ENCODE measurements at places on chromosomes 6 and 20.

- DNase-seq: no peak
Measured at GRCh38 chr20:32537657-32538525, 47.2 kb downstream of the NOL4L start.

GRCh38 chr20:59247731-59248684 is 52.4 kb upstream of the EDN3 start:
- DNase-seq: no peak

- DNase-seq: no peak
Measured at GRCh38 chr6:46734867-46735719, at the start of gene PLA2G7. Gene PLA2G7, minus strand, starts transcription at chr6:46735375. Its CDS starts 12,484 bp downstream, at chr6:46722891.

GRCh38 chr6:29461021-29461814 is 4.3 kb downstream of the OR2H1 start:
- no peak for DNase-seq

DNA sequence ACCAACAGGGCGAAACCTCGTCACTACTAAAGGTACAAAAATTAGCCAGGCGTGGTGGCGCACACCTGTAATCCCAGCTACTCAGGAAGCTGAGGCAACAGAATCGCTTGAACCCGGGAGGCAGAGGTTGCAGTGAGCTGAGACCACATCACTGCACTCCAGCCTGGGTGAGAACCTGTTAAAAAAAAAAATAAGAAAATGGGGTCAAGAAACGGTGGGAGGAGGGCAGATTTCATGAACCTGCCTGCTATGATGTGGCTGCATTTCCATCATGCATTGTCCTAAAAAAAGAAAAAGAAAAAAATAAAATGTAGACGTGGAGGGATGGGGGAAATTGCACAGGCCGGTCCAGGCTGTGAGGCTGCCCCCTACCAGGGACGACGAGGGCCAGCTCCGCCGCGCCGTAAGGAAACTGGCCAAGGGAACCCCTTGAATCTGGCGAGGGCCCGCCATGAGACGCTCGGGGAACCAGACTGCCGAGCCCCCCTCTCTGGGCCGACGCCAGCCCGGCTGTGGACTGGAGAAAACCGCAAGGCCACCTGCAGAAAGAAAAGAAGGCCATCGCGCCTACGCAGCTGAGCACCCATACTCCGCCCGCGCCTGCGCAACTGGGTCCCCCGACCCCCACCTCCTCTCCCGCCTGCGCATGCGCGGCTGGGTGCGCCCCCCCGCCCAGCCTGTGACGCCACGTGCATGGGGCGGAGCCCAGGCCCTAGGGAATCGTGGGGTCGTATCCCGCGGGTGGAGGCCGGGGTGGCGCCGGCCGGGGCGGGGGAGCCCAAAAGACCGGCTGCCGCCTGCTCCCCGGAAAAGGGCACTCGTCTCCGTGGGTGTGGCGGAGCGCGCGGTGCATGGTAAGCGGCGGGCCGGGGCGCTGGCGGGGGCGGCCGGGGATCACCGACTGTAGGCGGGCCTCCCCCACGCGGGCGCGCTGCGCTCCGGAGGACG is at the start of gene ENTPD6:
Gene ENTPD6 (plus strand): TSS at position 699 of the 948 bp plus-strand sequence. CDS start 10,825 bp downstream, outside the sequence.
- DNase-seq: peak; percentile 92

- DNase-seq: no peak
Measured at GRCh38 chr20:18615020-18615650, 27.3 kb downstream of the DTD1 start.

GRCh38 chr6:122758927-122759334 is 20.6 kb upstream of the FABP7 start:
- DNase-seq: no peak

DNA sequence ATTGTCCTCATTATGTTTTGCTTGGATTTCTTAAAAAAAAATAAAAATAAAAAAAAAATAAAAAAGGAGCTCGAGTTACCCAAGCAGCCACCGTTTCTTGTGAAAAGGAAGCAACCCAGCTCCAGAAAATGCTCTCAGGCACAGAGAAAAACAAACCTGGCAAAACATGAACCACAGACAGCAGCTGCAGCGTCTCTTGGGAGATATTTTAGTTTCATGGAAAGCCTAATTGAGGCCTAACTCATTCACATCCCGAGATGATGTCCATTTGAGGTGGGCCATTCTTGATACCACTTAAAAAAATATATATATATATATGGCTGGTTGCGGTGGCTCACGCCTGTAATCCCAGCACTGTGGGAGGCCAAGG is 13.7 kb upstream of the MRAP2 start:
- DNase-seq: no peak

DNA sequence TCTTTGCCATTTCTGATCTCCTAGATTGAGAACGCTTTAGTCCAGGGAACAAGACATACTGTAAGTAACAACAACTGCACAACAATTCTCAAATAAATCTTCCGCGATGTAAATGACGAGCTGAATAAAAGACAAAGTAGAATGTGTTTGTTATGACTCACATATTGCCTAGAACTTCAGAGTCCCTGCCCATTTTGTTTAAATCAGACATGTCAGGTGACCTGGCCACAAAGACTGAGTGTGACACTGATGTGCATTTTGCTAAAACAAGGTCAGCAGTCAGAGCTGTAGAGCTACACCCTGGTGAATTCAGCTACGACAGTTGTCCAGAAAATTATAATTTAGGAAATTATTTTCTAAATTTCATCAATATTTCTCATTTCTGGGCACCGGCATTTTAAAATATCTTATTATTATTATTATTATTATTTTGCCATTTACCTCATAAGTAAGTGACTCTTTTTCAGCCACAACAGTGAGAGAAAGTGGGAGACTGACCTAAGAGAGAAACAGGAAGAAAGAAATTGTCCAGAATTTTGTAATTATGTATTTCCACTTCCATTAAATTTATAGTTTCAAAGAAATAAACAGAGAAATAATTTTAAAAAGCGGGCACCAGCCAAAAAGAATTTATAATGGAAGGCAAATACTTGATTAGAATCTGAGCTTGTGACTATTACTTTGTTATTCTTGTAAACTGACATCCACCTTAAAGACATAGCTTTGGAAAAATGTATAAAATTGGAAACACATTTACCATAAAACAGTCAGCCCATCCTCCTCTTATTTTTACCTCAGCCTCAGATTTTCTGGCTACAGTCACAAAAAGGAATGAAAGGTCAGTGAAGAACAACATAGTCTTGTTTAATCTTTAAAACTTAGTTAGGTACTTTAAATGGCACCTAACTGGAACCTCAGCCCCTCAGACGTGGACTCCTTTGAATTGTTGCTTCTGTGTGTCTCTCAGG is 157.0 kb upstream of the CITED2 start:
- peak; percentile 83 for DNase-seq

DNA sequence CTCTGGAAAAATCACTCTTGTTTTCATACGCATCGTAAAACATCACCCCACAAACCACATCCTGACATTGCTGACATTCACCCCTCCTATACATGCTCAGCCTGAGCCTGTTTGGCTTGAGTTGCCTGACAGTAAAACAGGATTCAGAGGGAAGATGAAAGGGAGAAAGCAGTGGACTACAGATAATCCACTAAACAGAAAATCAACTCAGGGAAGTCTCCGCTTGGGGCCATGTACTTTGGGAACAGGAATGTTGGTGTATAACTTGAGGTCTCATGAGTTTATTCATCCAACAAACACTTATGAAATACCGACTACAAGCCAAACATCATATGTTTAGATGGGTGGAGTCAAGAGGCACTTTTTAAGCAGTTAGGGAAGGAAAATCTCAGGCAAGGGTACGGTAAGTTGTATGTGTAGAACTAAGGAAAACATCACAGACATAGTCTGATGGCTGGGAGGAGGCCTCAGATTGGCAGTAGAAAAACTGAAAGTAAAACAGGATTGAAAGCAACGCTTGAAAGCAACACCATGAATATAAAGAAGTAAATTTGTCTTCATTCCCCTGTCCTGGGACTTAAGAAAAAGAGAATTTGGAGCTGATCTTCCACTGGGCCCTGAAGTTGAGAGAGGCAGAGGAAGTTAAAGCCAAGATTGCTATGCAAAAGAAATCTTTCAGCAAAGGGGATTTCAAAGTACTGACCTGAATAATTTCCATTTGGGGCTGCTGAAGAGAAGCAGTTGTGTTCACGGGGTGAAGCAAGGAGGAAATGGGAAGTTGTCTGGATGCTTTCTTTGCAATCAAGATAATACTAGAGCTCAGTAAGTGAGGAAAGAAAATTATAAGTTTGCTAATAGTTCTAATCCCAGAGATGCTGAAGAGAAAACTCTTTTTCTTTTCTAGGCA is 28.8 kb downstream of the PDE7B start:
- peak; percentile 62 for DNase-seq

- DNase-seq: no peak
Measured at GRCh38 chr20:22387452-22387851, 196.9 kb downstream of the FOXA2 start.

- no peak for DNase-seq
Measured at GRCh38 chr6:112846681-112847080, 499.6 kb downstream of the RFPL4B start.

GRCh38 chr6:41055149-41055548 is 2.1 kb downstream of the APOBEC2 start:
- DNase-seq: no peak

GRCh38 chr20:1971893-1972586 is 21.8 kb downstream of the PDYN start:
- no peak for DNase-seq

DNA sequence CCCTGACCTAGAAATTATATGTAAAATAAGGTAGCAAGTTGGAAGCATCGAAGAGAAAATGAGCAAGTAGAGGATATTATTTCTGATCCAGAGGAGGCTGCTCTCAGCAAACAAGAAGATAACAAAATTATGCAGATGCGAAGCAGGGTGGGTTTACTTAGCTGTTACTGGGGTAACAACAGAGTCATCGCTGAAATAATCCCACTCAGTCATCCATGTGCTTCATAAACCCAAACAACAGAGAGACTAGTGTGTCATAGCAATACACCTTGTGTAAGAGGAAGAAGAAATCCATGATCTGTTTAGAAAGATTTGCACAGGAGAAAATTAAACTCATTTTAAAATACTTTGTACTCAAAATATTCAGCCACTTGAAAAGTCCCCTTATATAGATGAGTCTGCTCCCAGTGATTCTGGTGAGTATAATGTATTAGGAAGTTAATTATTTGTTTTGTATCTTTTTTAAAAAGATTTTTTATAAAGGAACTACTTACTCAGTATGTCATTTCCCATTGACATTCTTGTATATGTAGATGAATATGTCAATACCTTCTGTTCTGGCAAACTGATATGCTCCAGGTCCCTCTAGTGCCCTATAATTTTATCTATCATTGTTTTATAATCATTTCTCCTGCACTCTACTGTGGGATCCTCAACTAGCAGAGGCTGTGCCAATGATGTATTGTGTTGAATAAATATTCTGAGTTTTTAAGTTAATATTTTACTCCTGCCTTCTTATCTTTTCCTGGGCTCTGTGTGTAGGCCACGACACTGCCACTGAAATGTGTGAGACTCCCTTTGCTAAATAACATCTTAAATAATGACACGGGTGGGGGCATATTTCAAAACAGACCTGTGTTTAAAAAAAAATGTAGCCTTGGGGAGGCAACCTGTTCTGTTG is 8.6 kb upstream of the HIVEP2 start:
- peak; percentile 22 for DNase-seq

DNA sequence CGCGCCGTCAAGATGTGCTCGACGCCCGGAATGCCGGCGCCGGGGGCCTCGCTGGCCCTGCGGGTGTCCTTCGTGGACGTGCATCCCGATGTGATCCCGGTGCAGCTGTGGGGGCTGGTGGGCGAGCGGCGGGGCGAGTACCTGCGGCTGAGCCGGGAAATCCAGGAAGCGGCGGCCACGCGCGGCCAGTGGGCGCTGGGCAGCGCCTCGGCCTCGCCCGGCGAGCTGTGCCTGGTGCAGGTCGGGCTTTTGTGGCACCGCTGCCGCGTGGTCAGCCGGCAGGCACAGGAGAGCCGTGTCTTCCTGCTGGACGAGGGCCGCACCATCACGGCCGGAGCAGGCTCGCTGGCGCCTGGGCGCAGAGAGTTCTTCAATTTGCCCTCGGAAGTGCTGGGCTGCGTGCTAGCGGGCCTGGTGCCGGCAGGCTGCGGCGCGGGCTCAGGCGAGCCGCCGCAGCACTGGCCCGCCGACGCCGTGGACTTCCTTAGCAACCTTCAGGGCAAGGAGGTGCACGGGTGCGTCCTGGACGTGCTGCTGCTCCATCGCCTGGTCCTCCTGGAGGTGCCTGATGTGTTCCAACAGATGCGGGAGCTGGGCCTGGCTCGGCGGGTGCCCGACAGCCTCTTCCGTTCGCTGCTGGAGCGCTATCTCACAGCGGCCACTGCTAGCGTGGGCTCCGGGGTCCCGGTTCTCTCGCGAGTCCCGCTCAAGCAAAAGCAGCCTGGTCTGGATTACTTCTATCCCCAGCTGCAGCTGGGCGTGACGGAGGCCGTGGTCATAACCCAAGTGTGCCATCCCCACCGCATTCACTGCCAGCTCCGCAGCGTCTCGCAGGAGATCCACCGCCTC is 656 bp downstream of the TDRD6 start:
- DNase-seq: no peak

DNA sequence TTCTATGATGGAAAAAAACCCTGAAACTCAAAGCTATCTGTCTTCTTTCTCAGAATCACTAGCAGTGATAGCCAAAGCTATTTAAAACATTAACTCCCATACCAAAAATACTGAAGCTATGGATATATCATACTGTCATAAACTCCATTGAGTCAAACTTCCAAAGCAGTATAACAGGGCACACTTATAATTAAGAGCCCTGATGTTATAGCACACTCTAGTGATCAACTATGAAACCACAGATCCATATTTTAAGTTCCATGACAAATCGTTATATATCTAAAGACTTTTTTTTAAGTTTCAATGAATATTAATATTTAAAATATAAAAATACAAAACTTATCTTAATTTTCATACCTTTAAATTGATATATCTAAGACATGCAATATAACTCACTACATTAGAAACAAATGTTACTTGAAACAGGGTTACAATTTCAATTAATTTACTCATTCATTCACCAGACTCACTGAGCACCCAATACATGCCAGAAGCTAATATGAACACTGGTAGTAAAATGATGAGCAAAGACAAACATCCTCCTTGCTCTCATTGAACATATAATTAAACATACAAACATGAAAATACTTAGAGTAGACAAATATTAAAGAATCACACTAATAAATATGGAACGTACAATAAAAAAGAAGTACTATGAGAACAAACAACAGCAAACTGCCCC is 69.3 kb downstream of the IBTK start:
- no peak for DNase-seq

GRCh38 chr6:7165890-7166267 is 58.1 kb downstream of the RREB1 start:
- DNase-seq: no peak

- DNase-seq: peak; percentile 85
Measured at GRCh38 chr20:35092524-35093266, at the start of gene TRPC4AP. Gene TRPC4AP, minus strand, starts transcription at chr20:35092807. Its CDS starts 26 bp downstream, at chr20:35092781.

DNA sequence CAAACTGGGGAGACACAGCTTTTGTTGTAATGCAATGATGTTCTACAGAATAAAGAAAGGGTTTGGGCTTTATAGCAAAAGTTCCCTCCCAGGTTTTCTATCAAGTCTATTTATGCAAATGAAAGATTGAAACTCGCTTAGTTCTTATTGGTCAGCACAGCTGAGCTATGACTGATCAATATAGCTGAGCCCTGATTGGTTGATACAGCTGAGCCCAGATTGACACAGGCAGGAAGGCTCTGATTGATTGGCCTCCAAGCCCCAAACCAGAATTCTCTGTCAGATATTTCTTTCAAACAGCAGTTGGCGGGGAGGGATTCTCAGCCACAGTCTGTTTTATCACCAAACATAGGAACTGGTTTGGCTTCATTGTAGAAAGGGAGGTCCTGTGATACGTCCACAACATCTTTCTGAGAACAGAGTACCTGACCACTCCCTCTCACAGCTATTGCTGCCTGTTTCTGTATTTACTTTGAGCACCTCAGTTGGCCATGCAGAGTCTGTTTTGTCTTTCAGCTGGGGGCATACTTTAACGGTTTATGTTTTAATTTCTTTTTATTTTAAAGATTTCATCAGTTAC is 223.5 kb downstream of the PACRG start:
- no peak for DNase-seq

Data from CD4-positive, alpha-beta T cell treated with Interleukin-15 for 4 hours (primary cell).